ENCODE measurements at places on chromosomes 3 and 15. TPM values are rescaled to one million over a fixed set of nuclear protein-coding genes. Genes with fewer than 3 reads are reported as not detected.

Gene SMAD6
- 84.9 TPM for total RNA-seq

DNA sequence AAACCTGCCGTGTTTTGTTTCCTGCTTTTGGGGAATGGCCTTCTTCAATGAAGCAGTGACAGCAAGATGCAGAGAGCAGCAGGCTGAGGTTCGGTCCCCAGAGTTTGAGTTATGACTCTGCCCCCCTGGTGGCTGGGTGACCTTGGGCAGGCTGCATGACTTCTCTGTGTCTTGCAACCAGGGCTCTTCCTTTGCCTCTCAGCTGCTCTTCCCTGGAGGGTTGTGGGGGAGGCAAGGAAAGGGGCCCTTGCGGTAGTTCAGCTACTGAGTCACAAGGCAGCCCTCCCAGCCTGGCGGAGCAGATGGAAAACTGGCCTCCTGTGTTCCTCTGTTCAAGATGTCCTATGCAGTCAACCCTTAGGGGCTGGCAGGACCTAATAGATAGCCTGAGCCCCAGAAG, 17.1 kb downstream of the CTXND1 start:
- H3K4me3 ChIP-seq, result no peak overlapping the region
- DNase-seq, result no peak
- no peaks in the 10 kb centered on the region for H3K4me1 ChIP-seq
- no peaks in the 10 kb centered on the region for H3K36me3 ChIP-seq
- no peaks in the 10 kb centered on the region for H3K27me3 ChIP-seq
- no peak overlapping the region for H3K27ac ChIP-seq

DNA sequence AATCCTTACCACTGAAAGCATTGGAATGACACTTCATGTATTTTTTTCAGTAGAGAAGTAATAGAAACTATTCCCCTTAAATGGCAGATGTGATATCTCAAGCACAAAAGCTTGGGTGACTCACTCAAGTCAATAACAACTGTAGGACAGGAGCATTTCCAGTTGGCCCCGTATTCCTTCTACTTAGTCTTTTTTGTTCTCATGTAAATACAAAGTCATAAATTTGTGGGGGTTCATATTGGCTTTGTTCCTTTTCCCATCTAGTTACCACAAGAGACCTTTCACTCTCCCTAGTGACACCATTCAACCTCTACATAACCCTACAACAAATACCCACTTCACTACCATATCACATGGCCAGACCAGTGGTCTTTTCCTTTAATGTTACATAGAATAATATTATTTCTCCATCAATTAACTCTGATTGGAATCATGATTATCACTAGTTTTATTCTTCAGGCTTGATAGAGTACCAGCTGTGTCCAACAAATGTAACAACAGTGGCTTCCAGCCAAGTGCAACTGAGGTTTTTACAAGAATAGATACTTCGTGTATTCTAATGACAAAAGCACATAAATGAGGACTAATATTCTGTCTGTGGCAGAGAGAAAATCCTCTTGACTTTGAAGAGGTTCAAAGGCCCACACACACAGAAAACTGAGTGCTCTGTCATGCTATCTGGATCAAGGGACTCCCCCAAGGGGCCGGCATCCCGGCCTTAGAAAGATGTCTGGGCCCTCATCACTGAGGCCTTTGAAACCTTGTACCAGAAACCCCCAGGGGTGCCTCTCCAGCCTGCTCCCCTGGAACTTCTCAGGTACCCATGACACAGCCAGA, 94.0 kb upstream of the THBS1 start:
- no peaks in the 10 kb centered on the region for H3K27me3 ChIP-seq
- H3K4me1 ChIP-seq, result no peaks in the 10 kb centered on the region
- no peaks in the 10 kb centered on the region for H3K36me3 ChIP-seq
- no peak for DNase-seq
- H3K27ac ChIP-seq, result no peak overlapping the region

DNA sequence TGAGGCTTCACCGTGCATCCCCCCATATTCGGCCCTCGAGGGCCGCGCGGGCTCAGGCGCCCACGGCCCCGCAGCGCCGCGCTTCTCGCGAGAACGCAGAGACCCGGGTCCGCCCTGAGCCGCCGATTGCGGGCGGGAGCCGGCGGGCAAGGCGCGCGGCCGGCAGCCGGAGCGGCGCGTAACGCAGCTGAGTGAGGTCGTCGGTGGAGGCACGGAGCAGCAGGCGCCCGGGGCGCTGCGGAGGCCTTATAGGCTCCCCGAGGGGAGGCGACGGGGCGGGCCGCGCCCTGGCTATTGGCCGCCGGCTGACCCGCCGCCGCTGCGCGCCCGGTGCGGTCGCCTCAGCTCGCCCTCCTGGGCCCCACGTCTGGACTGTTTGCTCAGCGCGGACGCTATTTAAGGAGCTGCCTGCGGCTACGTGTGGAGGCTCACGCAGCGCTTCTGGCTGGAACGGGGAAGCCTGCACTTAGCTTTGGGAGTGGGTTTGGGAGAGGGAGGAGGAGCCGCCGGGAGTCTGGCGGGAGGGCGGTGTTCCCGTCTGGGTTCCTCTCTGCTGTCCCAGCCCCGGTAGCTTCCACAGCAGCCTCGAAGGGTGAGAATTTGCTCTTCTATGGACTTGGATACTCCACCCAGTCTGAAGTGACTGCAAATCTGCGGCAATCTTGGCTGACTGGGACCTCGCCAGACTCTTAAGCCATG, at the start of gene PLOD2:
Gene PLOD2, minus strand, starts transcription at position 221 of the 699 bp plus-strand sequence. Its CDS starts 195 bp downstream, at position 26.
- H3K4me1 ChIP-seq, result peaks cover 3% of the 10 kb centered on the region
- H3K4me3 ChIP-seq, result peak within 1 kb of the TSS; percentile 68
- H3K27me3 ChIP-seq, result no peaks in the 10 kb centered on the region
- peak within 1 kb of the TSS; percentile 96 for H3K27ac ChIP-seq

- H3K27me3 ChIP-seq, result no peaks in the 10 kb centered on the region
- H3K36me3 ChIP-seq, result no peaks in the 10 kb centered on the region
- no peaks in the 10 kb centered on the region for H3K4me1 ChIP-seq
- no peak overlapping the region for H3K4me3 ChIP-seq
- H3K27ac ChIP-seq, result no peak overlapping the region
These were observed 54.0 kb upstream of the NEO1 start for GRCh38 chr15:72998226-72998625.

DNA sequence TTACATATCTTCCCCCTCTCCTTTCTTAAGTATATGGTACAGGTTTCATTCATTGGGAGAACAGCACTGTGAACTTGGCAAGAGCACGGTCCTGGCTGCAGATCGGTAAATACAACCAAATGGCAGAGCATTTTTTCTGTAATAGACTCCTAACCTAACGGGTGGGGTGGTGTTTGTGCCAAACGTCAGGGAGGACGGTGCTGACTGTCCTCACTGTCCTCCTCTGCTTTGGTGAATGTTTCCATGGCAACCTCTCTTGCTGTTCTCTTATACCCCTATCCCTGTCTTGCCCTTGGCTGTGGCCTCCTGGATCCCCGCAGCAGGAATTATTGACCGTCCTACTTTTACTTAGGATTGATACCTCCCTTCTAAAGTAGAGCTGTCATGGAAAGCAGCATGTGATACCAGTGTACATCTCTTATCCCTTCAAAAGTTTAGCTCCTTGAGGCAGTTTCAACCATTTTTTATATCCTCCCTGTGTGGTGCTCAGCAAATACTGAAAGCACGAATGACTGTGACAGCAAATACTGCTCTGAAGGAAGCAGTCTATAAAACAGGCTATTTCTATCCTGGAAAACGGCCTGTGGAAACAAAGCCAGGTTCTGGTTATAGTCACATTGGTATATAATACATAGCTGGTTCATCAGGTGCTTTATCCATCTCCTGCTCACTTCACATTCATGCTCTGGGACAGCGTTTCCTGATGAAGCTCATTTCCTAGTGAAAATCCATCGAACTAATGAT, 275.4 kb upstream of the C2CD4B start:
- DNase-seq, result no peak
- no peaks in the 10 kb centered on the region for H3K36me3 ChIP-seq
- no peak overlapping the region for H3K4me3 ChIP-seq
- no peaks in the 10 kb centered on the region for H3K4me1 ChIP-seq
- no peak overlapping the region for H3K27ac ChIP-seq
- no peaks in the 10 kb centered on the region for H3K27me3 ChIP-seq

Gene MYZAP
- total RNA-seq, result 17.1 TPM

DNA sequence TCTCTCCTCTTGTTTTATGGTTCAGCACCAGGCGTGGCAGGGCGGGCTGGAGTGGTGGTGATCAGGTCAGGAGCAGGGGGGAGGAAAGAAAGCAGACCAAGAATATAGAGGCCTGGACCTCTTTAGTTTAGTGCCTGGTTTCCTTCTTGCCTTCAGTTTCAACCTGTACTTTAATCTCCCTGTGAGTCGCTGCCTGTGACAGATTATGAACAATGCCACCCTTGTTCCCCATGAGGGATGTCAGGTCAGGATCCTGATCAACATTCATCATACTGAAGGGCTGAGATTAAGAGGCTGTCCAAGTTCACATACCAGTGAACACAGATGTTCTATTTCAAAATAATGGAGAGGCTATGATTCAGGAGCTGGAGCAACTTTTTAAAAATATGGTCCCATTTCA, 11.4 kb downstream of the ENTPD3 start:
- no peaks in the 10 kb centered on the region for H3K27me3 ChIP-seq
- no peak for DNase-seq
- H3K27ac ChIP-seq, result no peak overlapping the region
- H3K4me1 ChIP-seq, result no peaks in the 10 kb centered on the region

DNA sequence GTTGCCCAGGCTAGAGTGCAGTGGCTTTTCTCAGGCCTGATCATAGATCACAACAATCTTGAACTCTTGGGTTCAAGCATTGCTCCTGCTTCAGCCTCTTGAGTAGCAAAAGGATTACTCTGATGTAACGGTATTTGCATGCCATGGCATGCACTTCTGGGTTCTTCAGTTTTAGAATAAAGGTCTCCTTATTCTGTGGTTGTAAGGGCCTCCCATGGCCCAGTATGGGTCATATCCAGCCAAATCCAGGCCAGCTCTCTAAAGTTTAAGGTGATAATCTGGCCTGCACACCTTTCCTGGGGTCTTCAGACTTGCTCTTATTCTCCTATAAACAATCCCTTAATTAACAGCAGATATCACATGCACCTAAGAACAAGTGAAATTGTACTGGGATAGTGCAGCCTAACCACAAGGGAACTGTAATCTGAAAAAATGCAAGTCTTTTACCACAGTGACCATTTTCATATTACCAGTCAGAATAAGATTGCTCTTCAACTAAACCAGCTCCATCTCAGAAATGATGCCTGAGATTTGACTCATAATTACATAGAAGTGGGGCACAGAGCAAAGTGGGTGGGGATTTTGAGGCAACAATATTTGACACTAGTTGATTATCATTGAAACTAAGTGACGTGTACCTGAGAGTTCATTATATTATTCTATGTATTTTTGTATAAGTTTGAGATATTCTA, 25.4 kb downstream of the COMMD2 start:
- no peaks in the 10 kb centered on the region for H3K27me3 ChIP-seq
- no peaks in the 10 kb centered on the region for H3K36me3 ChIP-seq
- no peaks in the 10 kb centered on the region for H3K4me1 ChIP-seq

- DNase-seq, result no peak
- no peaks in the 10 kb centered on the region for H3K36me3 ChIP-seq
- H3K27ac ChIP-seq, result no peak overlapping the region
These were observed 96.3 kb upstream of the DLG1 start for GRCh38 chr3:197394464-197395321.

Gene PSTPIP1
- total RNA-seq, result 52.9 TPM

All from left lung (tissue), 14 donors.